ENCODE measurements at places on chromosomes 5 and 9. TPM values are rescaled to one million over a fixed set of nuclear protein-coding genes. Genes with fewer than 3 reads are reported as not detected.

IFNE gene
- total RNA-seq: not detected

DNA sequence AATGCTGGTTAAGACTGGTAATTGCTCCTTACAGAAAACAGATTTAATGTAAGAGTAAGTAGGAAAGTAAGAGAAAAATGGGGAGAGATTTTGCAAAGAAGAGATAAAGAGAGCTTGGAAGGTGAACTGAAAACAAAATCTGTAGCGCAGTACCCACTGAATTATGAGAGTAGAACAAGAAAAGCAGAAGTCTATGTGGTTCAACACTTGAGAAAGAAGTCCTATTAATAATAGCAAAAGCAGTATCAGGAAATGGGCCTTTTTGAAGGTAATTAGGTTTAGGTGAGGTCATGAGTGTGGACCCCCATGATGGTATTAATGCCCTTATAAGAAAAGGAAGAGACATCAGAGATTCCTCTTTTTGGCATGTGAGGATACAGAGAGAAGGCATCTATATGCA lies 460.6 kb downstream of the CETN3 start:
- no peak for DNase-seq

DNA sequence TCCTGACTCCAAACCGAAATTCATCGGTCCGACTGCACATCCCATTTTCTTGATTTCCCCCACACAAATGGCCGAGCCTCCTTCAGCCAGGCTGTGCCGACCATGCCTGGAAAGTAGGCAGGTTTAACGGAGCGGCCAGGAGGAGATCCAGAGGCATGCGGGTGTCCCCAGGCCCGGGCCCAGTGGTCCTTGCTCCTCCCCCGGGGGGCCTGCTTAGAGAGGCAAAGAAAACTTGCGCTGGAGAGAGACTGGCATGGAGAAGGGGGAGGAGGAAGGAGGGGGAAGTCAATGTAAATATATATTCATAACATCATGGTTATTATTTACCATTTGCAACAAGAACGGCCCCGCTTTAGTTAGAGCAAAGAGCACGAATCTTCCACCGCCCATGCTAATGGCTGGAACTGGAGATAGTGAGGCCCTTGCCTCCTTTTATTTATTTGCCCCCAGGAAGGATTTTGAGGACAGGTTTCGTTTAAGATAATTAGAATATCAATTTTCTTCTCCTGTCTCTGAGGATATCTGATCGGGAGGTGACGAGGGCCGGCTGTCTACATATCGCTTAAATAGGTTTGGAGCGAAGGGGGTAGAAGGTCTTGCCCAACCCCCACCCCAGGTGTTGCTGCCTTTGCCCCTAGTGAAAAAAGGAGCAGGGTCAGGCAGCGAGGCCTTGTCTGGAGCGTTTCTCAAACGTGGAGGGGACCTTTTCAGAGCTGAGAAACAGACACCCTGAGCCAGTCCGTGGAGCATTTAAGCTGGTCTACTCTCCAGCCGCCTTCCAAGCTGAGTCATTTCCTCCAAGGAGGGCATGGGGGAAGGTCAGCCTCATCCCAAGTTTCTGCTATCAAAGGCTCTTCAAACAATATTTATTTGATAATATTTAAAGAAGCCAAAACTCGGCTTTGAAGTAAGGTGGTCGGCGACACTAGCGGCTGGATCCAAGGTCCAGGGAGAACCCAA lies 2.5 kb downstream of the BARHL1 start:
- no peak for DNase-seq

TARS1 gene
- 58.7 TPM for total RNA-seq

ORM1 gene
- total RNA-seq: not detected

DNA sequence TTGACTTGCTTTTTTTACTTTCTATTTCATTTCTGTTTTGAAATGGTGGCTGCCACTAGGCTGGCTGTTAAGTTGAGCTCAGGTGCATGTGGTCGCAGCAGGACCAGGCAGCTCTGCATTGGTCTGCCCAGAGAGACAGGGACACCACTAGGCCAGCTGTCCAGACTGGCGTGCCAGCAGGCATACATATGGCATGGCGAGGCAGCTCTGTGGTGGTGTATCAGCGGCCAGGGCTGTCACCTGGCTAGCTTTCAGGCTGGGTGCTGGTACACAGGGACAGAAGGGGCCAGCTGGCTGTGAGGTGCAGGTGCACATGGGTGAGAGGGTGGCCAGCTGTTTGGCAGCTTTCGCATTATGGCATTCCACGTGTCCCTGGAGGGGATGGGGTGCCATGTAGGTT lies 654.0 kb upstream of the ACO1 start:
- DNase-seq: no peak

DNA sequence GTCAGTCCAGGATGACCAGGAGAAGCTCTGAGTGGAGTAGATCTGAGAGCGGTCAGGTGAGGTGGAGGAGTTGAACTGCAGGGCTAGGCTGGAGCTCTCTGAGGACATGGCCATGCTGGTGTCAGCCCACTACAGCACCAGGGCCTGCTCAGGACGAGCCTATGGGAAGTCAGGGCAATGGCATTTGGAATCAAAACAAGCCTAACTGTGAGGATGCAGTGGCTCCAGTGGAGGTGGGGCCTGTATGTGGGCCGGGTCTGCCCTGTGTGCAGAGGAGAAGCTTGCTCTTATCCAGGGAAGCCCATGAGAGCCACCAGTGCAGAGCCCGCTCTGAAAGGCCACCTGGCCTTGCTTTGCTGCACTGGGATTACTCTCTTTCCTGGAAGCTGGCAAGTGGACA lies 11.1 kb downstream of the CXCL14 start:
- peak; percentile 41 for DNase-seq

GRCh38 chr9:75190762-75191161 lies 102.4 kb downstream of the OSTF1 start:
- DNase-seq: no peak

- DNase-seq: no peak
Observed at GRCh38 chr5:43627028-43627427, 24.0 kb downstream of the NNT start.

GRCh38 chr9:114718801-114719221 lies 36.8 kb upstream of the TEX48 start:
- no peak for DNase-seq

FOXD4 gene
- total RNA-seq: not detected

- DNase-seq: no peak
Observed at GRCh38 chr5:138910546-138911185, 35.5 kb upstream of the LRRTM2 start.

DNA sequence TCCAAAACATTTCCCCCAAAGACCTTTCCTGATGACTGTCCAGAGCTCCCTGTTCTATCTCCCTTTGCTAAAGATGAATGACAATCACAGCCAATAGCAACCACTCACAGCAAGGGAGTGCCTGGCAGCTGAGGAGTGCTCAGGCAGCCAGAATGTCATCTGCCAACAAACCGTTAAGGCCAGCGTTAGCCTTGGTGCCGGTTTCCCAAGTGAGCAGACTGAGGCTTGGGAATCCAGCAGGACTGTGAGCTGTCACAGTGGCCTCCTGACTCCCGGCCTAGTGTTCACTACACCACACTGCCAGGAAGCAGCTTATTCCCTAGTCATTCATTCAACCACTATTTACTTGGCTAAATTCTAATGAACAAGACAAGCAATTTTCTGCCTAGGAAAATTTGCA lies 24.7 kb downstream of the STK10 start:
- no peak for DNase-seq

FBXW11 gene
- total RNA-seq: 94.4 TPM

C7 gene
- total RNA-seq: 84.1 TPM

DNA sequence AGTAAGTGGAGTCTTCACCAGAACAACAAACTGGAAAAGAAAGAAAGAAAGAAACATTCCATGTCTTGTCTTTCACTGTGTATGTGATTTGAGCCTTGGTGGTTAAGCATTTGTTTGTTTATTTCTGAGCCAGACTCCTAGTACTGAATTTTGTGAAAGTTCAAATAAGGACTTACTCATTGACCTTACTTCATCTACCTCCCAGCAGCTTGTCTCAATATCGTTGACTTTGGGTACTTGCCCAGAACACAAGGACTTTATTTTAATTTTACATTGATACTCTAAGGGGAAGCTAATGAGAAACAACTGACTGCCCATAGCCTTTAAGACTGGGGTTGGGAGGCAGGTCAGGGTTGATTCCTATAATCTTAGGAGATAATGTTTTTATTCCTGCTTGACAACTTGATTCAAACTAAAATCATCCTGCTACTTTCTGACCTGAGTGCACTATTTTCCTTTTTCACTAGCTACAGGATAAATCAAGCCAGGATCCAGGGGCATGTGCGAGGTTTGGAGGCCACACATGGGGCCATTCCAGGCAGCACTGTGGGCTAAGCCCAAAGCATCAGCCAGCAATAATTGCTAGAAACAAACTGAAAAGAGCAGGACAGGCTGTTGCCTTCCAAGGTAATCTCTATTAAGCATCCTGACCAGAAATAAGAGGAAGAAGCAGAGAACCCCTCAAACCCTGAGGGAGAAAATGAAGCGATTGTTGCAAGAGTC lies 138.9 kb upstream of the RUSC2 start:
- no peak for DNase-seq

FCN2 gene
- total RNA-seq: not detected

GRCh38 chr5:131622633-131623032 lies 12.4 kb downstream of the RAPGEF6 start:
- DNase-seq: no peak

GRCh38 chr5:54904425-54904824 lies 81.0 kb downstream of the ESM1 start:
- DNase-seq: no peak

DNA sequence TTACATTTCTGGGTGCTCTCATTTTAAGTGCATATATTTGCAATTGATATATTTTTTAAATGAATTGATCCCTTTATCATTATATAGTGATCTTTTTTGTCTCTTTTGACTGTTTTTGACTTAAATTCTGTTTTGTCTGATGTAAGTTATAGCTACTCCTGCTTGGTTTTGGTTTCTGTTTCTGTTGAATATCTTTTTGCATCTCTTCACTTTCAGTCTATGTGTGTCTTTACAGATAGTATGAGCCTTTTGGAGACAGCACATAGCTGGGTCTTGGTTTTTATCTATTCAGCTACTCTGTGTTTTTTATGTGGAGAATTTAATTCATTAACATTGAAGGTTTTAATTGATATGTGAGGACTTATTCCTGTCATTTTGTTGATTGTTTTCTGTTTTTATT lies 311.3 kb downstream of the SPATA31D1 start:
- DNase-seq: no peak

DNA sequence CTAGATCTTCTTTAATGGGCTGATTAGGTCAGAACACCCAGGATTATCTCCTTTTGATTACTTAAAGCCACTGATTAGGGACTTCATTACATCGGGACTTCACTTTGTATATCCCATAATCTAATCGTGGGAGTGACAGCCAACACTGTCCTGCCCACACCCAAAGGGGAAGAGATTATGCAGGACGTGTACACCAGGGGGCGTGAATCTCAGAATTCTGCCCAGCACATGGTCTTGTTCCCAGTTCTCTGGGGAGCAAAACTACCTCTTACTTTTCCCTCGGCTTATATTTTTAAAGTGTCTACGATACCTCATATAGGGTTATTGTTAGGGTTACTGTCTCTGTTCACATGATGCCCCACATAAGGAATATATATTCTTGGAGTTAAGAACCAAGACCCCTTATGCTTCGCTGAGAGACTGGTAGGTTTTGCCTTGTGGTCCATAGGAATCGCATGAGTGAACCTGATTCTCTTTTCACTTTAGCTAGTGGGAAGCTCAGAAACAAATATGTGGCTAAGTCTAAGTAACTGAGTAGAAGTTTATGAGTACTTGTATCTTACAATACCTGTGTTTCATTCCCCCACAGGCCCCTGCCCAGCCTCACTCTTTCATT lies 192.7 kb downstream of the GNA14 start:
- DNase-seq: no peak

NANS gene
- total RNA-seq: 26.3 TPM

CDH12 gene
- not detected for total RNA-seq

GRCh38 chr5:140595538-140596300 lies 31.1 kb downstream of the SLC35A4 start:
- DNase-seq: no peak

DNA sequence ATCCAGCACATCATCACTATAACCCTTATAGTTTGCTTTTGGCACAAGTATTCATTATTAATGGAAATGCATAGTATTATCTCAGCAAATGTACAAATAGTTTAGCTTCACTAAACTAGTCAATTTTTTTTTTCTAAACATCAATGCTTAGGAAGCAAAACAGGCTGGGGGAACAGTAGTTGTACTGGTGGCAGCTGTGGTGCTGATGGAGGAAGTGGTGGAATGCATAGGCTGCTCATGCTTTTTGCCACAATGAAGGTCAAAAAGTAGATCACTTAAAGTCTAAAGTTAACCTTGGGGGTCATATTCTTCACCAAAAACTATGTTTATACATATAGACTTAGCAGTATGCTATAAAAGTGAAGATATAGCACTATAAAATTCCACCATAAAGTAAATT lies 36.3 kb upstream of the CDKN2B start:
- DNase-seq: no peak

NPR2 gene
- 20.4 TPM for total RNA-seq

- no peak for DNase-seq
Observed at GRCh38 chr5:69300537-69301203, 31.9 kb downstream of the CCDC125 start.

SARDH gene
- total RNA-seq: 1.3 TPM

DNA sequence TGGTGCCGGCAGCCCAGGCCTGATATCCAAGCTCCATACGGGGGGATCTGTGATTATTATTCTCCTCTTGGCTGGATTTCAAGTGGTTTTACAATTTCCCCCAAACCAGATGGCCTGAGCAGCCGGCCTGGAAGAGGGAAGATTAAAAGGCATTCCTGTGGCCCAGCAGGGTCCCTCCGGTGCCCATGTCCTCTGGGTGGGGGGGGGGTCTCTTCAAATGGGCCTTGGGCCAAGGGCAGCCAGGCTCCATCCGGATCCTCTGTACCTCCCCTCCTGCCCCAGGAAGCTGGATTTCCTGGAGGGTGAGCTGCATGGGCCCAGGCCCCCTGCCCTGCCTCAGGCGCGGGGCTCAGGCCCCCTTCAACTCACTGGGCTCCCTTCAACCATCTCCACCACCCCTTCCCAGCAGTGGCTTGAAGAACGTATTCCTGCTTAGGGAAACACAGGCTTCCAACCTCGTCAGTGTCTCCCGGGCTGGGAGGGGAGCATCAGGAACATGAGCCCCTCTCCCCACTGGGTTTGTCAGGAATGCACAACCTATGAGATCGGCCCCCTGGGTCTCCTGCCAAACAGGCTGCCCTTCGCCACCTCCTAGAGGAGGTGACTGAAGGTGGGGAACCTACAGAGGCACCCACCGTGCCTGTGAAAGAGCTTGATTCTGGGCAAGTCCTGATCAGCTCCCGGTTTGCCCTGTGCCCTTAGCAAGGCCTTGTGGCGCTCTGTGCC lies 62.9 kb upstream of the ORM1 start:
- no peak for DNase-seq
